ENCODE measurements at places on chromosomes 7 and 10. TPM values are rescaled to one million over a fixed set of nuclear protein-coding genes. Genes with fewer than 3 reads are reported as not detected.

The PFKFB3 gene
- 8.3 TPM for total RNA-seq

The BTBD16 gene
- total RNA-seq: not detected

The DNA2 gene
- 8.3 TPM for total RNA-seq

The GLRX3 gene
- 65.9 TPM for total RNA-seq

The MOGAT3 gene
- total RNA-seq: not detected

The NPM3 gene
- 88.2 TPM for total RNA-seq

The GNG11 gene
- total RNA-seq: 256 TPM

The ZNF804B gene
- not detected for total RNA-seq

The FEZF1 gene
- not detected for total RNA-seq

The CALY gene
- total RNA-seq: not detected
